ENCODE measurements at places on chromosomes 11 and 22. TPM values are rescaled to one million over a fixed set of nuclear protein-coding genes. Genes with fewer than 3 reads are reported as not detected.

- H3K27me3 ChIP-seq, result no peaks in the 10 kb centered on the region
- no peak overlapping the region for H3K4me3 ChIP-seq
- no peak for DNase-seq
- H3K27ac ChIP-seq, result no peak overlapping the region
Measured at GRCh38 chr22:50192436-50193204, 6.9 kb downstream of the TRABD start.

DNA sequence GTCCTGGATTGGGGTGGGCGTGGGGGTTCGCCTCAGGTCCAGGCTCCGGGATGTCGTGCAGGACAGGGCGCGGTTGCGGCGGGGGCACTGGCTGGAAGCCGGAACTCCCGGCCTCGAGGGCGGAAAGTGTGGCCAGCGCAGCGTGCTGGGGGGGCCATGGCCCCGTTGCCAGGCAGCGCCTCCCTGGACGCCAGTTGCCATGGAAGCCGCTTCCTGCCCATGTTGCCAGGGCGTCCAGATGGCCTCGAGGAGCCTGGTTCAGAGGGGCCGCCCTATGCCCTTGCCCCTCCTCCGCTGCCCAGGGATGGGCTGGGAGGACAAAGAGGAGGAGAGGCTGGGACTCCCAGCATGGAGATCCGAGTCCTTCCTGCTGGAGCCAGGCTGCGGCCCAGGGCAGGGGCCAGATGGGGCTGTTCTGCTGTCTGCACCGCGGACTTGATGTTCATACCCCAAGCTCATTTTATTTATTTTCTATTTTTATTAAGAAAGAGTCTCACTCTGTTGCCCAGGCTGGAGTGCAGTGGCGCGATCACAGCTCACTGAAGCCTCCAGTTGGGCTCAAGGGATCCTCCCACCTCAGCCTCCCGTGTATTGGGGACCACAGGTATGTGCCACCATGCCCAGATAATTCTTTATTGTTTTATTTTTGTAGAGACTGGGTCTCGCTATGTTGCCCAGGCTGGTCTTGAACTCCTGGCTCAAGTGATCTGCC lies 4.6 kb upstream of the CCDC188 start:
- H3K36me3 ChIP-seq, result no peaks in the 10 kb centered on the region
- no peak for DNase-seq
- no peaks in the 10 kb centered on the region for H3K27me3 ChIP-seq
- no peak overlapping the region for H3K4me3 ChIP-seq
- no peaks in the 10 kb centered on the region for H3K4me1 ChIP-seq

DNA sequence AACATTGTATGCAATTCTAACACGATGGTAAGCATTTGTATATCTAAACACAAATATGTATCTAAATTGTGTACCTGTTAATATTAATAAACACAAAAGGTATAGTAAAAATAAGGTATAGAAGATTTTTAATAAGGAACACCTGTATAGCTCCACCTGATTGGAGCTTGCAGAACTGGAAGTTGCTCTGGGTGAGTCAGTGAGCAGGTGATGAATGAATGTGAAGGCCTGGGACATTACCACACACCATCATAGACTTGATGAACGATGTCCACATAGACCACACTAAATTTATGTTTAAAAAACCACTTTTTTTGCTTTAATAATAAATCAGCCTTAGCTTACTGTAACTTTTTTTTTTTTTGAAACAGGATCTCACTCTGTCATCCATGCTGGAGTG lies 97.6 kb upstream of the CLMP start:
- no peaks in the 10 kb centered on the region for H3K36me3 ChIP-seq
- H3K27me3 ChIP-seq, result no peaks in the 10 kb centered on the region
- no peaks in the 10 kb centered on the region for H3K4me1 ChIP-seq
- H3K27ac ChIP-seq, result no peak overlapping the region

DNA sequence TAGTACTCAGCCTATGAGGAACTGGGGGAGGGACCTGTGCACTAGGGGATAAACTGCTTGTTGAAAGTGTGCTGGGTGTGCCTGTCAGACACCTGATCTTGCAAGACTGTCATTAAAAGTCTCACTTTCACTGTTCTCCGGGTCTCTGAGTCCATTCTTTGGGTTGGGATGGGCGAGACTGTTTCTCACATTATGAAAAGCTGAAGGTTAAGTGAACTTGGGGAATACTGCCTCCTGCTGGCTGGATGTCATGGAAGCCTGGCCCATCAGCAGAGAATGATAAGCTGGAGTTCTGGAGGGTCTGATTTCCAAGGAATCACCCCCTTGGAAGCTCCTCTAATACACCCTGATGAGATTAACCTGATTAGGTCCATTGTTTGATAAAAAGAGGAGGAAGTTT lies 9.0 kb upstream of the VPREB1 start:
- DNase-seq, result peak; percentile 71
- H3K36me3 ChIP-seq, result no peaks in the 10 kb centered on the region
- H3K27me3 ChIP-seq, result peaks cover 100% of the 10 kb centered on the region
- no peak overlapping the region for H3K27ac ChIP-seq

DNA sequence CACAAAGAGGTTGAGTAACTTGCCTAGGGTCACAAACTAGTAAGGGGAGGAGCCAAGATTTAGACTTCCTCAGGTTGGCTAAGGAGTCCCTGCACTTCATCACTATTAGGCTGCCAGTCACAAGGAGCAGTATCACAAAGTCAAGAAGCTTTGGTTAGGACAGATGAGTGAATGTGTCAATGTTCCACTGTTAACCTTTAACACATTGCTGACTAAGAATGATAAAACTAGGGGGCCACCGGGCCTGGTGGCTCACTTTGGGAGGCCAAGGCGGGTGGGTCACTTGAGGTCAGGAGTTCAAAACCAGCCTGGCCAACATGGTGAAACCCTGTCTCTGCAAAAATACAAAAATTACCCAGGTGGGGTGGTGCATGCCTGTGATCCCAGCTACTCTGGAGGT lies 32.0 kb downstream of the TMEM123 start:
- no peaks in the 10 kb centered on the region for H3K27me3 ChIP-seq
- DNase-seq, result no peak
- H3K36me3 ChIP-seq, result no peaks in the 10 kb centered on the region

DNA sequence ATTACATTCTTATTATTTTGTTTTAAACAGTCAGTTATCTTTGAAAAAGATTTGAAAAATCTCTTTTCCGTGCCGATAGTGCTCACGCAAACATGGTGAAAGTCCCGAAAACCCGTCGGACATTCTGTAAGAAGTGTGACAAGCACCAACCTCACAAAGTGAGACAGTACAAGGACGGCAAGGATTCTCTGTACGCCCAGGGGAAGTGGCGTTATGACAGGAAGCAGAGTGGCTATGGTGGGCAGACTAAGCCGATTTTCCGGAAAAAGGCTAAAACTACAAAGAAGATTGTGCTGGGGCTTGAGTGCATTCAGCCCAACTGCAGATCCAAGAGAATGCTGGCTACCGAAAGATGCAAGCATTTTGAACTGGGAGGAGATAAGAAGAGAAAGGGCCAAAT lies 28.7 kb upstream of the CTSD start:
- no peak overlapping the region for H3K27ac ChIP-seq
- no peaks in the 10 kb centered on the region for H3K4me1 ChIP-seq
- no peak overlapping the region for H3K4me3 ChIP-seq
- no peak for DNase-seq
- H3K36me3 ChIP-seq, result no peaks in the 10 kb centered on the region
- H3K27me3 ChIP-seq, result no peaks in the 10 kb centered on the region

- H3K4me1 ChIP-seq, result no peaks in the 10 kb centered on the region
- H3K27ac ChIP-seq, result no peak overlapping the region
- H3K4me3 ChIP-seq, result no peak overlapping the region
- no peaks in the 10 kb centered on the region for H3K27me3 ChIP-seq
Measured at GRCh38 chr11:46129133-46129532, 7.9 kb upstream of the PHF21A start.

DNA sequence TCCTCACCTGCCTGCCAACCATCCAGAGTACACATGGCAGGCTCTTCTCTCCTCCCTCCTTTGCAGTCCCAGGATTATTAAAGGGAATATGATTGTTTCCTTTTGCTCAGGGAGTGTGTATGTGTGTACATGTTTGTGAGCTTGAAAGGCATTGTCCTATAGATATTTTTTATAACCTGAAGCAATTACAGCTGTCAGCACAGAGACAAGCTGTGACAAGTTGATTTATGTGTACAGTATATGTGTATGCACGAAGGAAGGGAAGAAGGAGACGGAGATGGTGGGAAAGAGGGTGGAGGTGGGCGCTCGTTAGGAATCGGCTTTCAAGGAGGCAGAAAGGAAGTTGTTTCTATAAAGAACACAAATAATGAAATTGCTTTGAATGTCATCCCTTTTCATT lies 537.0 kb downstream of the NTM start:
- no peak overlapping the region for H3K27ac ChIP-seq
- H3K36me3 ChIP-seq, result no peaks in the 10 kb centered on the region
- no peak for DNase-seq
- no peak overlapping the region for H3K4me3 ChIP-seq
- peaks cover 10% of the 10 kb centered on the region for H3K27me3 ChIP-seq

- H3K27me3 ChIP-seq, result no peaks in the 10 kb centered on the region
- no peak overlapping the region for H3K27ac ChIP-seq
- no peaks in the 10 kb centered on the region for H3K36me3 ChIP-seq
- H3K4me3 ChIP-seq, result no peak overlapping the region
Measured at GRCh38 chr11:95793116-95793515, 2.8 kb downstream of the CEP57 start.

Gene DHCR7
- total RNA-seq, result 166 TPM

DNA sequence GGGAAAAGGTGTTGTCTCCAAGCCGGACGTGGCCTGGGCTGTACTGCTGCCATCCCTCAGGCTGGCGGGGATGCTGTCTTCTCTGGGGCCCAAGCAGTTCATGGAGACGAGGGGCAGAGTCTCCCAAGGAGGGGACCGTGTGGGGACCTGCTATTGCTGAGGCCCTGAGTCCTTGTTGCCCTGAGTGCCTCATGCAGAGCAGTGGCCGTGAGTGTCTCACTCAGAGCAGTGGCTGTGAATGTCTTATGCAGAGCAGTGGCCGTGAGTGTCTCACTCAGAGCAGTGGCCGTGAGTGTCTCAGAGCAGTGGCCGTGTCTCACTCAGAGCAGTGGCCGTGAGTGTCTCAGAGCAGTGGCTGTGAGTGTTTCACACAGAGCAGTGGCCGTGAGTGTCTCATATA lies 54.7 kb downstream of the GRAMD4 start:
- H3K36me3 ChIP-seq, result no peaks in the 10 kb centered on the region
- H3K4me1 ChIP-seq, result no peaks in the 10 kb centered on the region
- no peak for DNase-seq
- H3K27me3 ChIP-seq, result no peaks in the 10 kb centered on the region

- H3K27ac ChIP-seq, result no peak overlapping the region
- H3K4me3 ChIP-seq, result no peak overlapping the region
- H3K4me1 ChIP-seq, result no peaks in the 10 kb centered on the region
- no peaks in the 10 kb centered on the region for H3K36me3 ChIP-seq
- DNase-seq, result no peak
- no peaks in the 10 kb centered on the region for H3K27me3 ChIP-seq
Measured at GRCh38 chr11:110525883-110526282, 96.1 kb downstream of the FDX1 start.

- peak; percentile 15 for DNase-seq
- H3K36me3 ChIP-seq, result no peaks in the 10 kb centered on the region
- no peak overlapping the region for H3K4me3 ChIP-seq
- peaks cover 14% of the 10 kb centered on the region for H3K27me3 ChIP-seq
- no peaks in the 10 kb centered on the region for H3K4me1 ChIP-seq
Measured at GRCh38 chr11:31986201-31986889, 104.5 kb upstream of the RCN1 start.

GRCh38 chr11:112477581-112478317 lies 217.1 kb upstream of the PLET1 start:
- H3K27me3 ChIP-seq, result peaks cover 44% of the 10 kb centered on the region
- H3K36me3 ChIP-seq, result no peaks in the 10 kb centered on the region
- no peak overlapping the region for H3K27ac ChIP-seq
- H3K4me3 ChIP-seq, result no peak overlapping the region
- H3K4me1 ChIP-seq, result peaks cover 10% of the 10 kb centered on the region

Gene NCAM1
- 1.6 TPM for total RNA-seq

- peaks cover 24% of the 10 kb centered on the region for H3K36me3 ChIP-seq
- no peak overlapping the region for H3K27ac ChIP-seq
- no peaks in the 10 kb centered on the region for H3K4me1 ChIP-seq
- no peak overlapping the region for H3K4me3 ChIP-seq
- DNase-seq, result no peak
Measured at GRCh38 chr11:68929706-68930570, 26.2 kb downstream of the IGHMBP2 start.

Gene SERPING1
- total RNA-seq, result 42.3 TPM

DNA sequence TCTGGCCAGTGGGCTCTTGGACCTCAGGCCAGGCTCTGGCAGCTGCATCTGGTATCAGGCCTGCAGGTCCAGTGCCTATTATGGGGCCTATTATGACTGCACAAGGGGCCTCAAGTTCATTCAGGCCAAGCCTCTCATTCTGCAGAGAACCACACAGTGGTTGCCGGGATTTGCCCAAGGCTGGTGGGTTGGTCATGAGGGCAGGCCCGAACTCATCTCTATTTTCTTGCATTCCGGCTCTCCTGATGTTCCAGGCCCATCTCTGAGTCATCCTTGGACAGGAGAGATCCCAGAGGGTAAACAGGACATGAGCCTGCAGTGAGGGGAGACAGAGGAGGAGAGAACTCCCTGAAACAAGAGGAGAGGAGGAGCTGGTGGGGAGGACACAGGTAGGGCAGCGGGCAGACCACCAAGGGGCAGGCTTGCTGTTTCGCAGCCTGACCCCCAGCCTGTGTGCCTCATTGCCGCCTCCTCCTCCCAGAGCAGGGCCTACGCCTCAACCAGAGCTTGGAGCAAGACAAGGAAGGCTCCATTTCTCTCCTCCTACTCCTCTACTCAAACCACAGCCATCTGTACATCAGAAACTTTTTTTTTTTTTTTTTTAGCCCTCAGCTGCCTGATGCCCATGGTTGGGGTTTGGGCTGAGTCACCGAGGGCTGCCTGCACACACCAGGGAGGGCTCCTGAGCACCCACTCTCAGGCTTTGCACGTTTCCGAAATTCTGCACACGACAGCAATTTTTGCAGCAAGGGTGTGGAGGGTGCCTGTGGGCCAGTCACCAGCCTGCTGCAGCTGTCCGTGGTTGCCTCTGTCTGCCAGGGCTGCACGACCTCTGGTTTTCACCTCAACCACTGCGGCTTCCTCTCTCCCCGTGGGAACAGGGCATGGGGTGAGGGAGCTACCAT lies 12.7 kb upstream of the TREH start:
- H3K4me1 ChIP-seq, result peaks cover 14% of the 10 kb centered on the region
- no peak overlapping the region for H3K27ac ChIP-seq
- H3K4me3 ChIP-seq, result no peak overlapping the region
- H3K27me3 ChIP-seq, result no peaks in the 10 kb centered on the region
- H3K36me3 ChIP-seq, result no peaks in the 10 kb centered on the region
- DNase-seq, result no peak

GRCh38 chr11:122108192-122108799 lies 7.7 kb downstream of the BLID start:
- no peak overlapping the region for H3K4me3 ChIP-seq
- no peaks in the 10 kb centered on the region for H3K4me1 ChIP-seq
- H3K27ac ChIP-seq, result no peak overlapping the region
- H3K27me3 ChIP-seq, result no peaks in the 10 kb centered on the region

DNA sequence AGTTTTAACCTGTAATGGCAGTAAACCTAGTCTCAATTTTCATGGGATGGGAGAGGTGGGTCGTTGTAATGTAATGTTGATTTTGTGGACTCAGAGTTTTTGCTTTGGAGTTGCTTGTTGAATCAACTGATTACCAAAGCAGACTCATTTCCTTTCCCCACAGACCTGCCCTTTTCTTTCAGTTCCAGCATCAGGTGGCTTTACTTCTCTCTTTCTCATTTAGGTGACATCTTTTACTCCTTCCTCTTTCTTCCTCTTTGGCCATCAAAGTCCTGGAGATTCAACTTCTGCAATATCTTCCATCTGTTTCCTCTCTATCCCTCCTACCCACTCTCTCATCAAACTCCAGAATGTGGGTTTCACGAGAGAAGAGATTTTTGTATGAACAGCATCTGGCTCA lies 313.9 kb downstream of the TMEM135 start:
- H3K4me1 ChIP-seq, result no peaks in the 10 kb centered on the region
- H3K36me3 ChIP-seq, result no peaks in the 10 kb centered on the region
- no peaks in the 10 kb centered on the region for H3K27me3 ChIP-seq
- no peak overlapping the region for H3K4me3 ChIP-seq
- DNase-seq, result no peak

Gene TRIM6
- 49.0 TPM for total RNA-seq

All from GM23338 (cell line).